ENCODE measurements at places on chromosomes 13 and 19. TPM values are rescaled to one million over a fixed set of nuclear protein-coding genes. Genes with fewer than 3 reads are reported as not detected.

Gene ZNF835
- total RNA-seq = not detected

GRCh38 chr13:24632382-24633121, 47.7 kb upstream of the ATP12A start:
- no peak for DNase-seq

Gene LILRA1
- total RNA-seq = not detected

Gene CLDND2
- total RNA-seq = 0.36 TPM

- no peak for DNase-seq
Measured at GRCh38 chr13:50122455-50122854, 107.2 kb downstream of the KCNRG start.

DNA sequence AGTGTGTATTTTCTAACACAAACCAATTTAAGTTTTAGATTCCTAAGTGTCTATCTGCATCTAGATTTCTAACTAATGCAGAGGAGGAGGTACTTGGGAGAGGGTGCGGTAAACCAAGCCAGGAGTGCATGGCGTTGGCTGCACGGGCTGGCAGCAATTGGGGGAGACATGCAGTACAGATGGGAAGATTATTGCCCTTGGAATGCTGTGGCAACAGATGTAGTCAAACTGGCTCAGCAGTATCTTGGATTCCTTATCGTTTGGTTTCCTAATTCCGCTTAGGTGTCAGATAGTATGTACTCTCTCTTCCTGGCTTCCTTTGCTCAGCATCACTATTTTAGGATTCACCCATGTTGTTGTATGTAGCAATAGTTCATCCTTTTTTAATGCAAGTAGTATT, 29.4 kb upstream of the STK24 start:
- no peak for DNase-seq

Gene WDR87
- total RNA-seq = not detected

Gene AP1M2
- total RNA-seq = not detected

- no peak for DNase-seq
Measured at GRCh38 chr13:71492346-71492871, 374.6 kb downstream of the DACH1 start.

All from fibroblast of the aortic adventitia (primary cell).